M059J (cell line): ENCODE measurements at places on chromosomes 16 and 17.

- no peak for DNase-seq
Measured at GRCh38 chr17:20207262-20207985, 198.3 kb downstream of the SPECC1 start.

- DNase-seq = no peak
Measured at GRCh38 chr16:27967169-27967568, 96.3 kb downstream of the GSG1L start.

GRCh38 chr17:12113156-12113555, 92.5 kb downstream of the MAP2K4 start:
- DNase-seq = no peak

- DNase-seq = no peak
Measured at GRCh38 chr17:40817103-40817682, 5.2 kb downstream of the KRT10 start.

DNA sequence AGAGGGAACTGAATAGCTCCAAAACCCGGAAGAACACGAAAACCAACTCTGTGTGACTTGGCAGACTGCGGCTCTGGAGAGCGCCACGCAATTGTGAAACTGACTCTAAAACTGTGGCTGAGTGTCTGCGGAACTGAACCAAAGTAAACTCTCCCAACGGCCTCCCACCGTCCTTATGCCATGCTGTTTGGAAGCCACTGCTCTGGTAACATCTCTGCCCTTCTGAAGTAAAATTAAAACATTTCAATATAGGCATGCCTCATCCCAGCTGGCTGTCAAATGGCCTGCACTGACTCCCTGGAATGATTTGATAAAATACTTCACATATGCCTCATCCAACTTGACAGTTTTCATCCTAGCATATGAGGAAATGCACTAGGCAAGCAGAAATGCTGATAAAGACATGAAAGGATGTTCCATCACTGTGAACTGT, 70.2 kb downstream of the PARN start:
- DNase-seq = no peak

DNA sequence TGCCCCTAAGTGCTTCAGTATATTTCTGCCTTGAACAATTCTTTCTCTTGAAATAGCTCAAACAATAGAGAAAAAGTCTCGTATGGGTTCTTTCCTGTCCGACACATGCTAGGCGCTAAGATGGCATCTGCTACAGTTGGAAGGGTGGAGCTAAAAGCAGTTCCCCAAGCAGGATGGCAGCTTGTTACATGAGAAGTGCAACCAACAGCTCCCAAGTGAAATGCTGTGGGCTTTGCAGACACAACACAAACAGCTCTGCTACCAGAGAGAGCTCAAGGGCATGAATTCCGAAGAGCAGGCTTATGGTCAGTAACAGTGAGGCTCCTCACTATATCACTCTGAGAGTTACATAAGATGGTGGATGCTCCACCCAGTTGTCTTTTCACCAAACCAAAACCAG, 83.8 kb downstream of the VPS53 start:
- no peak for DNase-seq

DNA sequence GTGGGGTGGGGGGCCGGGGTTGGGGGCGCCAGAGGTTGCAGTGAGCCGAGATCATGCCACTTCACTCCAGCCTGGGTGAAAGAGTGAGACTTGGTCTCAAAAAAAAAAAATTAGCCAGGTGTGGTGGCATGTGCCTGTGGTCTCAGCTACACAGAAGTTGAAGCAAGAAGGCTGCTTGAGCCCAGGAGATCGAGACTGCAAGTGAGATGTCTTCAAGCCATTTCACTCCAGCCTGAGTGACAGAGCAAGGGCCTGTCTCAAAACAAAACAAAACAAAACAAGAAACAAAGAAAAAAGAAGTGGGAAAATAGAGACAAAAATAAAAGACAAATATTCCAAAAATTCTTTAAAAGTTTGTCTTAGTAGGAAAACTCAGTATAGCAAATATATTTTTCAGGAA, 135.1 kb upstream of the CORO6 start:
- DNase-seq = no peak

DNA sequence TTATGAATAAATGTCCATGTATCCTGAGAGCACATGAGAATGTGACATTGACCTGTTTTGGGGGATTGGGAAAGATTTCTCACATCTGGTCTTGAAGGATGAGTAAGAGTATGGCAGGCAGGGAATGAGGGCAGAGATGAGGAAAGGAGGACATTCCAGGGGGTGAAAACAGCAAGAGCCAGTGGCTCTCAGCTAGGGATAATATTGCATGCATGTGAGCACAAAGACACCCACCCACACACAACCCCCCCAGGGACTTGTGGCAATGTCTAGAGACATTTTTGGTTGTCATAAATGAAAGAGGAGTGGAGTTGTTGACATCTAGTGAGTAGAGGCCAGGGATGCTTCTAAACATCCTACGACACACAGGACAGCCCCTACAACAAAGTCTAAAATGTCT, 6.0 kb downstream of the MYO1D start:
- DNase-seq = no peak

- DNase-seq = peak; percentile 83
Measured at GRCh38 chr16:75351183-75351582, 82.1 kb downstream of the CFDP1 start.

DNA sequence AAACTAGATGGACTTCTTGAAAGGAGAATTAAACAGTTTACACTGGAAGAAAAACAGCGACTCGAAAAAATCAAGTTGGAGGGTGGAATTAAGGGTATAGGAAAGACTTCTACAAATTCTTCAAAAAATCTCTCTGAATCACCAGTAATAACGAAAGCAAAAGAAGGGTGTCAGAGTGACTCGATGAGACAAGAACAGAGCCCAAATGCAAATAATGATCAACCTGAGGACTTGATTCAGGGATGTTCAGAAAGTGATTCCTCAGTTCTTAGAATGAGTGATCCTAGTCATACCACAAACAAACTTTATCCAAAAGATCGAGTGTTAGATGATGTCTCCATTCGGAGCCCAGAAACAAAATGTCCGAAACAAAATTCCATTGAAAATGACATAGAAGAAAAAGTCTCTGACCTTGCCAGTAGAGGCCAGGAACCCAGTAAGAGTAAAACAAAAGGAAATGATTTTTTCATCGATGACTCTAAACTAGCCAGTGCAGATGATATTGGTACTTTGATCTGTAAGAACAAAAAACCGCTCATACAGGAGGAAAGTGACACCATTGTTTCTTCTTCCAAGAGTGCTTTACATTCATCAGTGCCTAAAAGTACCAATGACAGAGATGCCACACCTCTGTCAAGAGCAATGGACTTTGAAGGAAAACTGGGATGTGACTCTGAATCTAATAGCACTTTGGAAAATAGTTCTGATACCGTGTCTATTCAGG, 85.0 kb downstream of the C17orf58 start:
- DNase-seq = no peak

- no peak for DNase-seq
Measured at GRCh38 chr17:73867056-73867455, 222.8 kb upstream of the SDK2 start.

DNA sequence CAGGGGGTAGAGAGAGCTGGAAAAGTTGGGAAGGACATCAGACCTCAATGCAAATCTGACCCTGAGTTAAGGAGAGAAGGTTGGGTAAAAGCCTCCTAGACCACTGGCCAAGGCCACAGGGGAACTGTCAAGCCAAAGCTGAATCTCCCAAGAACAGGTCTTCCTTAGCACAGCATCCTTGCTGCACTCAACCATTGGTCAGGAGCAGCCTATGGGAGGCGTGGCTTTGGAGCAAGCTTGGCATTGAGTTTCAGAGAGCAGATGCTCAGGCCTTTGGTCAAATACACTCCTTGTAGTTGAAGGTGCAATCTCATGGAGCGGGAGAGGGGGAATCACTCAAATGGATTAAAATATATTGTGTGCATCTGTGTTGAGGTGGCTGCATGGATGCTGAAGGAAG, 21.8 kb downstream of the SOX9 start:
- DNase-seq = no peak

DNA sequence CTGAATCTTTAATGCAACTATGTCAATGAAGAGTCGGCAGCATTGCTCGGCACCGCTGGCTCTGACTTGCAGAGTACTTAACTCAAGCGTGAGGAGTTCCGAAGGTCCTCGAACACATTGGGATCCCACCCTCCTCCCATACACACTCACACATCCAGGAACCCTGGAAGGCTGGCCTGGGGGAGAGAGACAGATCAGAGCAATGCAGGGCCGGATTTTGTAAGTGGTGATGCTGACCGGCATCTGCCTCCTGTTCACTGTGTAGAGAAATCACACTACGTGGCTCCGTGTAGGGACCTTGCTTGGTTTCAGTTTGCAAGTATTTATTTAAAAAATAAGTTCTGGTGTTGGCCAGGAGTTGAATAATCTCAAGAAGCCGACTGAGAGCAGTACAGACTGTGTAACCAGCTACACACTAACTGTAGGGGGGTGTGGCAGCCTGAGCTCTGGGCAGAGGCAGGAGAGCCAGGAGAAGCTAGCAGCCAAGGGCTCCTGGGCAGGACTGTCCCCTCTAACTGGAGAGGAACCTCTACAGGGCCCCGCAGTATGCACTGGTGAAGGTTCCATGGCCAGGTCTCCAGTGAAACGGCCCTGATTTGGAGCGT, 190.2 kb upstream of the TNRC6C start:
- DNase-seq = no peak

DNA sequence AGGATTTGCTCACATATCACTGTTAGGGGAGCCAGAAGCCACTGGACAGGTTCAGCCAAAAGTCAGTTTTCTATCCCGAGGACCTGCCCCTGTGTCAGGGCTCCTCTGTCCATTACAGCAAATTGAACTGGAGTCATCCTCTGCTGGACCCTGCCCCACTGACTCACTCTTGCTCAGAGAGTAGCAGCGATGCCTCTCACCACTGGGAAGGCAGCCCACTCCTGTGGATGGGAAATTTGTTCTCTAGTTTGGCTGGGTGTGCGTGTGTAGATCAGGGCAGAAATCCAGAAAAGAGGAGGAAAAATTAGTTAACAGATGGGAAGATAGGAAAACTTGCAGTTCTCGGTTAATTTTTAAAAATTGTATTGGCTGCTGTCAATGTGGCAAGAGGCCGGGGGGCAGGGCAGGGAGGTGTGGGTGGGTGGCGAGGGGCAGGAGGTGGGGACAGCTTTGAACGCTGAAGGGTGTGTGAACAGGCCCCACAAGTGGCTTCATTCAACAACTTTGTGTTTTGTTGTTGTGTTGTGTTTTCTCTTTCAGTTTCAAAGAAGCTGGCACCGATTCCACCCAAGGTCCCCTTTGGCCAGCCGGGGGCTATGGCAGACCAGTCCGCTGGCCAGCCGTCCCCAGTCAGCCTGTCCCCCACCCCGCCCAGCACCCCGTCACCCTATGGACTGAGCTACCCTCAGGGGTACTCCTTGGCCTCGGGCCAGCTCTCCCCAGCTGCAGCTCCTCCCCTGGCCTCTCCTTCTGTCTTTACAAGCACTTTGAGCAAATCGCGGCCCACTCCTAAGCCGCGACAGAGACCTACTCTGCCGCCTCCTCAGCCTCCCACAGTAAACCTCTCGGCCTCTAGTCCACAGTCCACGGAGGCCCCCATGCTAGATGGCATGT, 33.6 kb downstream of the ELAC2 start:
- peak; percentile 82 for DNase-seq

DNA sequence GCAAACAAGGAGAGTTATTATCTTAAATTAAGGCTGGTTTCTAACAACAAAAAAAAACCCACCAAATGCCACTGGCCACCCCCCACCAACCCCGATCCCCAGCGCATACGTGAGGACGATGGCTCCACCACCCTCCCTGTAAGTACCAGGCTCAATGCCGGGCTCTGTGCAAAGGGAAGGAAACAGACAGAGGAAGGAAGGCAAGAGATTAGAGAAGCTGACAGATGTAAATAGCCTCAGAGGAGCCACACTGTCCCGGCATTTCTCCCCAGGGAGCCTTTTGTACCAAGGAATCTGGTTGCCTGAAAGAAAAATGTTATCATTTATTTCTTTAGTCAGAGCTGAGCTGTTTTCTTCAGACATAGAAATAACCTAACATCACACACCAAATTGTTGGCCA, 13.1 kb downstream of the SOST start:
- DNase-seq = no peak

DNA sequence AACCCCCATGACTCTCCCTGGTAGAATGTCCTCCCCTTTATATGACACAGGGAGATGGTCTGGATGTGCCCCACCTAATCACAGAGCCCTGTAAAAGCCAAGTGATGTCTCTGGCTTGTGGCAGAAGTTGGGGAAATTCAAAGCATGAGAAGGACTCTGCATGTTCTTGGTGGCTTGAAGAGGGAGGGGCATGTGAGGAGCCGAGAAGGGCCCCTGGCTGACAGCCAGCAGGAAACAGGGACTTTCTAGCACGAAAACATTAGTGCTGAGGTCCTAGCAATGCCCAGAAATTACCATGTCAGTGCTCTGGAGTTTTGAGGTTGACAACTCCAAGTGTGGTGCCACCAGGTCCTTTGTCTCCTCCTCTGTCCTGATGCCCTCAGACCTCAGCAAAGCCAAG, 75.9 kb downstream of the USP22 start:
- no peak for DNase-seq

DNA sequence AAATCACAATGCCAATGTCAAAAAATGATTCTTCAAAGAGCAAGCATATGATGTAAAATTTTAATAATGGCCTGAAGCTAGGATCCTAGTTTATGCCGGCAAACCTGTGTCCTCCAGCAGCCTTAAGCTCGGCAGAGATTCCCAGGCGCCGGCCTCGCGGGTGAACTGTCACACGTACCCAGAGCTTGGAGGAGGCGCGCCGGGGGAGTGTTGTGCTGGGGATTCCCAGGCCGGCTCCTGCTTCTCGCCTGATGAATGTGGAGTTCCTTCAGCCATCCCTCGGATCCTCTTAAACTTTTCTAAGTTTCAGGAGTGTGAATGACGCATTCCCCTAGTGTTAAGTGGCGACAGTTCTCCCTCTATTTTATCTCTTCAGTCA, 19.1 kb upstream of the NTN1 start:
- no peak for DNase-seq

GRCh38 chr16:76579277-76579922, 302.2 kb downstream of the CNTNAP4 start:
- DNase-seq = peak; percentile 3

- DNase-seq = peak; percentile 46
Measured at GRCh38 chr17:70022175-70022574, 52.9 kb upstream of the KCNJ16 start.

DNA sequence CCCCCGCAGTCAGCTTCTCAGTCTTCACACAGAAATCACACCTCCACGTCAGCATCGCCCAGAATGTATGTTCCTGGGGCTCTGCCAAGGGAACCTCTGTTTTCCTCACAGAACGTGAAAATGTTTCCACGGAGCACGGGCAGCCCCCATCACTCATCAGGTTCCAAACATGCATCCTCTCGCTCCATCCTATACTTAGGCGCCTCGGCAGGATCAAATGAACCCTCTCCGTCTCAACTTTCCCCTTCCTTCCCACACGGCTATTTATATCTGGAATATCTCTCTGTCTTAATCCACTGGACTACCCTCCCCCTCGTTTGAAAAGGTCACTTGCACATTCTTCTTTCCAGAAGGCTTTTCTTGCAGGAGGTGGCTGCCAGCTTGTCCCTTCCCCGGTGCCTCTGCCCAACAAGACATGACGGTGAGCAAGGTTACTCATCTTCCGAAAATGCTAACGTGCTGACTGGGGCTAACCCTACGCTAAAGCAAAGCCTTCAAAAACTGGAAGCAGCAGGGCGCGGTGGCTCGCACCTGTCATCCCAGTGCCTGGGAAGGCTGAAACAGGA, 21.6 kb downstream of the NXN start:
- no peak for DNase-seq
